ENCODE measurements at places on chromosomes 13 and 19.

DNA sequence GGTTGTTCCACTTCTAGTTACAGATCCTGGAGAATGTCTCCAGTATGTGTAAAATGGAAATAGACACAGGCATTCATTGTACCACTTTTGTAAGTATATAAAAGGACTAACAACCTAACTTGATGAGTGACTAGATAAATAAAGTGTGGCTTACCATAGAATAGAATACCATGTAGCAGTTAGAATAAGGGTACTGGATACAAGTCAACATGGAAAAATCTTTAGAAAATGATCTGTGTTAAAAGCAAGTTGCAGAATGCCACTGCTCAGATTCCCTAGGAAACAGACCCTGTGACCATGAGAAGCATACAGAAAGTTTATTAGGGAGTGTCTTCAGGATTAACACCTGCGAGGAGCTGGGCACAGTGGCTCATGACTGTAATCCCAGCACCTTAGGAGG lies 25.9 kb upstream of the RNASEH2B start:
- DNase-seq = no peak

DNA sequence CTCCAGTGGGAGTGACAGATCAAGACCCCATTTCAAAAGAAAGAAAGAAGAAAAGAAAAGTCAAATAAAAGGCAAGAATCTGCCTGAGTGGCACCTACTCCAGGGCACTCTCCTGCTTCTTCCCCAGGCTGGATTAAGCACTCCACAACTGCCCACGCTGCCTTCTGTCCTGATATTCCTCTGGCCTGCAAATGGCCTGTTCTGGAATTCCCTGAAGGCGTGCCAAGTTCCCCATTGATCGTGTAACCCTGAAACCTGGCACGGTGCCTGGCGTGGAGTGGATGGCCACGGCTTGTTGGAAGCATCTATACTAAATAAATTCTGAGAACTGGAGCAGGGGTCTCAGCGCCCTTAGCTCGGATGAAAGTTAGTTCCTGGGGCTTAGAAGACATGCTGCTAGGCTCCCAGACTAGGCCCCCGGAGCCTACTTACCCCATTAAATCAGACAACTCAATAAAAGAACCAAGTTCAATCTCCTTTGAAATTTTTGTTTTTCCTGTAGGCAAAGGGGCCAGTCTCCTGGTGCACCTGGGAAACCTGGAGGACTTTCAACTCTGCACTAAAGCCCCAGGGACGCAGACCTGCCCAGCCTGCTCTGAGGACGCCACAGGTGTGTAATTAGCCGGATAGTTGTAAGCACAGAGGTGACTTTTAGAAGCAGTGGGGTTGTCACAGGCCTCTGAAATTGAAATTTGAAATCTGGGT lies 21.9 kb downstream of the ANKRD27 start:
- DNase-seq = no peak

DNA sequence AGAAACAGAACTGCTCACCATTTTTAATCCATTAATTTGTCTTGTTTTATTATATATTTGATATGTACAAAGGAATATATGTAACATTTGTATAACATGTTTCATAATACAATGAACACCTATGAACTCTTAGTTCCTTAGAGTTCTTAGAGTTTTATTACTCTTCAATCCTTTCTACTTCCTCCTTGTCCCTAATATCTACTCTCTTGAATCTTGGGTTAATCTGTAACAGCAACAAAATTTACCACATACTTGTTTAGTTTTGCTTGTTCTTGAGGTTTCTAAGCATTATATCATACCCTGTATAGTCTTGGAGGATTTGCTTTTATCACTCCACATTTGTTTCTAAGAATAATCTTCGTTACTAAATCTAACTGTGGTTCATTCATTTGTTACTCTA lies 151.4 kb downstream of the PDS5B start:
- no peak for DNase-seq

DNA sequence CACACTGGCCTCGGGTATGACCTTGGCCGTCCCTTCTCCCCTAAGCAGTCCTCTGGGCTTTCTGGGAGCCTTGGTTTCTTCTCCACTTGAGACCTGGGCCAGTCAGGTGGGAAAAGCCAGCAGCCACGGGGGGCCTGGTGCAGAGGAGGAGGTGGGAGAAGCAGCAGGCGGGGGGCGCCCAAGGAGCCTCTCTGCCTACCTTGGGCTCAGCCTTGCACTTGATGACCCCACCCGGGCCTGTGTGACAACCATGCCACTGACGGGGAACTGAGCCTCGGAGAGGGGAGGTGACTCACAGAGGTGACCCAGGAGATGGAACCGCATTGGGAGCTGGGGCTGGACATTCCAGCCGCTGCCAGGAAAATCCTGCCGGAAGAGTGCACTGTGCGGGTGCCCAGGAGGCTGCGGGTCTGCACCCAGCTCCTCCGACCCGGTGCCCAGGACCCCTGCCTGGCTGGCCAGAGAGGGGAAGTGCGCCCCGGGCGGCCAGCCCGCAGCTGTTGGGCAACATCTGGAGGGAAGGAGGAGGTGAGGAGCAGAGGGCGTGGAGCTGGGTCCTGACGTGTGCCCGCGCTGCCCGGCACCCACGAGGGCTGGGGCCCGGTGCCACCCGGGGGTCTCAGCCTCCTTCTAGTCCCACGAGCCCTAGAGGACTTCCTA lies 23.4 kb upstream of the SLC7A10 start:
- no peak for DNase-seq

GRCh38 chr13:50636007-50636704 lies 207.3 kb downstream of the DLEU7 start:
- no peak for DNase-seq

- no peak for DNase-seq
These were observed 5.6 kb upstream of the CLDN10 start for GRCh38 chr13:95546919-95547318.

GRCh38 chr13:44331446-44331845 lies 42.2 kb upstream of the SERP2 start:
- no peak for DNase-seq

- DNase-seq = no peak
These were observed 2.7 kb upstream of the INAFM1 start for GRCh38 chr19:47271949-47272348.

DNA sequence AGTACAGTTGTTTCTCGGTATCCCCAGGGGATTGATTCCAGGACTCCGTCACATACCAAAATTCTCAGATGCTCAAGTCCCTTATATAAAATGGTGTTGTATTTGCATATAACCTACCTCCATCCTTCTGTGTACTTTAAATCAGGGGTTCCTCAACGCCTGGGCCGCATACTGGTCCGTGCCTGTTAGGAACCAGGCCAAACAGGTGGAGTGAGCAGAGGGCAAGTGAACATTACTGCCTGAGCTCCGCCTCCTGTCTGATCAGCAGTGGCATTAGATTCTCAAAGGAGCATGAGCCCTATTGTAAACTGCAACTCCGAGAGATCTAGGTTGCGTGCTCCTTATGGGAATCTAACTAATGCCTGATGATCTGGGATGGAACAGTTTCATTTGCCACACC lies 42.2 kb upstream of the KCTD4 start:
- no peak for DNase-seq

GRCh38 chr19:54449701-54450069 lies 686 bp downstream of the LENG8 start:
- DNase-seq = peak; percentile 37

- DNase-seq = no peak
These were observed 127.9 kb upstream of the GJB6 start for GRCh38 chr13:20360041-20360491.

All from stimulated activated CD4-positive, alpha-beta T cell treated with anti-CD3 and anti-CD28 coated beads, Interleukin-2, amount 100 ng/mL, for 24 hours (primary cell).